ENCODE measurements at places on chromosomes 12 and 14. TPM values are rescaled to one million over a fixed set of nuclear protein-coding genes. Genes with fewer than 3 reads are reported as not detected.
A peak's percentile ranks its signal among the peaks of the same experiment; 100 is the strongest.

GRCh38 chr12:125228519-125229260 lies 163.5 kb downstream of the AACS start:
- DNase-seq: no peak

Gene PPP4R4
- 0.16 TPM for total RNA-seq

- no peak for DNase-seq
Observed at GRCh38 chr14:106179761-106180160, 653.4 kb downstream of the TMEM121 start.

DNA sequence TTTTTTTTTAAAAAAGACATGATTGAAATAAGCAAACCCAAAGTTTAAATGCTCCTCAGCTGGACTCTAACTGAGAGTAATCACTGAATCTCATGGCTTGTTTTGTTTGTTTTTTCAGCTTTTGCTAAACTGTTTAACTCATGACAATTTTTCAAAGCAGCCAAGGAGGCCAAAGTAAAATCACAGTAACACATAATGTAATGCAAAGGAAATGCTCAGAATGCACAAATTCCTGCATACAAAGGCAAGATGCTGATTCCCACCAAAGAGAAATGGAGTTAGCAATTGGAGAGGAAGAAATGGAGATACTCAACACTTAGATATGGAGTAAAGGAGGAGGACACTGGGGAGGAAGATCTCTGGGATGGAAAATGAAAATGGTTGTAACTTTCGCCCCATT lies 126.2 kb upstream of the SOX5 start:
- DNase-seq: no peak

DNA sequence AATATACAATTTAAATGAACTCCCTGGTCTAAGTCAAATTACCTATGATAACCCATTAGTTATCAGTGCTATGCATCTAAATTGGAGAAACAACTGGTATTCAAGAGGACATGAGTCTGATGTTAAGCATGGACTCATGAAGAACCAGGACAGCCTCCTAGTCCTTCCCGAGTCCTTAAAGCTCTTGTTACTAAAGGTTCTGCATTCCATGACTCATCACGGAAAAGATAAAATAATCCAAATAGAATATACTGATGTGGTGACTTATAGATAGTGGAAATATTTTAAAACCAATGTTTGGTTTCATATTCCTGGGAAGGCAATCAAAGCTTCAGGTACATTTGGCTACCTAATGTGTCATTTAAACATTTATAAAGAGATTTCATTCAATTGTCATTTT lies 117.2 kb upstream of the PMCH start:
- no peak for DNase-seq

DNA sequence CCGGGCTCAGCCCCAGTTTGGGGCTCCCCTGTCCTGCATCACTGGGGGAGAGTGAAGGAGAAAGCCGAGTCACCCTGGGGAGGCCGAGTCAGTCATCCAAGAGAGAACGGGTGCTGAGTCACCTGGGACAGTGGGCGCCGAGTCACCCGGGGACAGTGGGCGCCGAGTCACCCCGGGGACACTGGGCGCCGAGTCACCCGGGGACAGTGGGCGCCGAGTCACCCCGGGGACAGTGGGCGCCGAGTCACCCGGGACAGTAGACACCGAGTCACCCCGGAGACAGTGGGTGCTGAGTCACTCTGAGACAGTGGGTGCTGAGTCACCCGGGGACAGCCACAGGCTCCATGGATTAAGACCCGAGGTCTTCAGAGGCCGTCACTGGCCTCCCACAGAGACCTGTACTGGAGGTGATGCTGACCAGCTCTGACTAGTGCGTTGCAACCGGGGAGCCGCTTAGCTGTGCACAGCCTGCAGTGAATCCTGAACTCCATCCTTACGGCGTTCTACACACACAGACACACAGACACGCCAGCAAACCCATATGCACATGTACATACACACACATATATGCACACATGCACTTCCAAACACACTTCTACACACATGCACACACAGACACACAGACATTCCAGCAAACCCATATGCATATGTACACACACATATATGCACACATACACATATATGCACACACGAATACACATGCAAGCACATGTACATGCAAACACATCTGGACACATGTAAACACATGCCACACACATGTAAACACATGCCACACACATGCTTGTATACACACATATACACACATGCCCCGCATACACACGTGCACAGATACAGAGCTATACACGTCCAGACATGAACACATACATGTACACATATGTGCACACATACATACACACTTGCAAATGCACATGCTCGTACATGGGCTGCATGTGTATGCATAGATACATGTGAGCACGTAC lies 64.9 kb upstream of the GALNT9 start:
- peak; percentile 43 for DNase-seq

GRCh38 chr12:14928931-14929330 lies 9.4 kb downstream of the ERP27 start:
- DNase-seq: no peak

Gene LALBA
- not detected for total RNA-seq

DNA sequence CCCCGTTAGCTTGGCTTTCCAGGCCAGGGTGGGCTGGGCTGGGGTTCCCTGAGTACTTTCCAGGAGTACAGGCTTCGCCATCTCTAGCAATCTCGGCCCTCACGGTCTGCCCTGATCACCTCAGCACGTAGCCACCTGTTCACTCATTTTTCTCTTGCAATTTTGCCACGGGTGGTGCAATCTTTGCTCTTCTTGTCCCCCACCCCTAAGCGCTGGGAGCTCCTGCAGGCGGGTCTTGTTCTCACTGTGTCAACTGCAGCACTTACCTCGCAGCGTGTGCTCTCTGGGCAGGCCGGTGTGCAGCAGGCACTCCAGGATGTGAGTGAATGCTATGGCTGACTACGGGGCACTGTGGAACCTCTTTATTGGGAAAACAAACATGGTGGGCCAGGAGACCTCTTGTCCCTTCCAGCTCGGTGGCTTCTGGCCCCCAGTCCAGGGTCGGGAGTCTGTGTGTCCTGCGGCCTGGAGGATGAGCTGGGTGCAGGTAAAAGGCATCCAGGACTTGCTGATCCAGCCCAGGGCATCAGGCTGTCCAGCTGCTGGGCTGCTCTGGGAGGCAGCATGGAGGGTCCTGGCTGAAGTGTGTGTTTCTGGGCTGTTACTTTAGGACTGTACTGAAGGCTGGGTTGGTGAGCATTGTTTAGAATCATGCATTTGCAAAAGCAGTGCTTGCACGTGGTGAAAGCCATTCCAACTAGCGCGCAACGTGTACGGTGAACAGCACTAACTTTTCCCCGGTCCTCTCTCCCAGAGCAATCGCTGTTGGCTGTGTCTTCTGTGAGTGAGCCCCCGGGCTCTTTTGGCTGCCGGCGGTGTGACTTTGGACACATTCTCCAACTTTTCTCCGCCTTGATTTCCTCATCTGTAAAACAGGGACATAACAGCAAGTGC lies 1.5 kb upstream of the ULK1 start:
- DNase-seq: peak; percentile 53

Gene LYZ
- 49.2 TPM for total RNA-seq

- DNase-seq: no peak
Observed at GRCh38 chr14:85010186-85010585, 519.8 kb upstream of the FLRT2 start.

DNA sequence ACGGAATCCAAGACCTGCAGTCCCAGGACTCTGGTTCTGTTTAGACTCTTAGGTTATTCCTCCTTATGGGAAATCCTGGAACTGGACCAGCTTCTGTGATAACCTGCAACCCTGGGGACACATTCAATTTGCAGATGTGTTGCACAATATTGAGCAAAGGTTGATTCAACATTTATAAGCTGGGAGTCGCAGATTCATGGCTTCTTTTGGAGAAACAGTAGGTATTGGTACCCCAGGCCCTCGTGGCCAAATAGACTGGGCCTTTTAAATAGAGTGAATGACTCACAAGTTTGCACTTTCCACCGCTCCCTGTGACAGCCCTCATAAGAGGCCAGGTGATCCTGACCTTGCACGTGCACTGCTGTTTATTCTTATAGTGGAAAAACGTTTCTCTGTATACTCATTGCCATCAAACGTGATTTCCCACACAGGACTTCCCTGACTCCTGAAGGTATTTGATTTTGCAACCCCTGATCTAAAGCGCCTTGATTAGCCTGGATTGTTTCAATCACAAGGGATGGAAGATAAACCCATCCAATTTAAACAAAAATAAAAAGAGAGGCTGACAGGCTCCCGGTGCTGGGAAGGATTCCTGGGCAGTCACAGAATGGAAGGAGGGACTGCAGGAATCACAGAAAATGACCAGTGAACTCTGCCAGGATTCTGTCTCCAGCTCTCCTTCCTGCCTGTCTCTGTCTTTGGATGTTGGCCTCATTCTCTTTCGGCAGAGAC lies 98.0 kb downstream of the VCPKMT start:
- no peak for DNase-seq

Gene ST8SIA1
- 3.6 TPM for total RNA-seq

Gene MYO1H
- total RNA-seq: 0.16 TPM

DNA sequence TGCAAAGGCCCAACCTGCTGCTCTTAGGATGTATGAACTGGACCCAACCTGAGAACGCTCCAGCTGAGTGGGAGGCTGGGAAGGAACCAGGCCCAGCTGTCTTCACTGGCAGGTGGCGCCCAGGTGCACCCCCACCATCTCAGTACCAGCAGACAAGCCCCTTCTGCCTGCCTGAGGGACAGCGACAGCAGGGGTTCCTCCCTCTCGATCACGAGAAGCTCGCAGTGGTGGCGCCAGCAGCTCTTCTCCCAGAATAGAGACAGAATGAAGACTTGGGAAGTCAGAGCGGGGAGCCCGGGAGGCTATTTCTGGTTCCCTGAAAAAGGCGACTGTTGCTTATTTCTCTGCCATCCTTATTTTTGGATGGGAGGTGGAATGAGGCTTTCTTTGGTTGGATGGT lies 46.5 kb downstream of the CHGA start:
- DNase-seq: no peak

- DNase-seq: peak; percentile 94
Observed at GRCh38 chr14:69013943-69014782, 35.1 kb upstream of the ACTN1 start.

Gene C12orf56
- total RNA-seq: not detected

DNA sequence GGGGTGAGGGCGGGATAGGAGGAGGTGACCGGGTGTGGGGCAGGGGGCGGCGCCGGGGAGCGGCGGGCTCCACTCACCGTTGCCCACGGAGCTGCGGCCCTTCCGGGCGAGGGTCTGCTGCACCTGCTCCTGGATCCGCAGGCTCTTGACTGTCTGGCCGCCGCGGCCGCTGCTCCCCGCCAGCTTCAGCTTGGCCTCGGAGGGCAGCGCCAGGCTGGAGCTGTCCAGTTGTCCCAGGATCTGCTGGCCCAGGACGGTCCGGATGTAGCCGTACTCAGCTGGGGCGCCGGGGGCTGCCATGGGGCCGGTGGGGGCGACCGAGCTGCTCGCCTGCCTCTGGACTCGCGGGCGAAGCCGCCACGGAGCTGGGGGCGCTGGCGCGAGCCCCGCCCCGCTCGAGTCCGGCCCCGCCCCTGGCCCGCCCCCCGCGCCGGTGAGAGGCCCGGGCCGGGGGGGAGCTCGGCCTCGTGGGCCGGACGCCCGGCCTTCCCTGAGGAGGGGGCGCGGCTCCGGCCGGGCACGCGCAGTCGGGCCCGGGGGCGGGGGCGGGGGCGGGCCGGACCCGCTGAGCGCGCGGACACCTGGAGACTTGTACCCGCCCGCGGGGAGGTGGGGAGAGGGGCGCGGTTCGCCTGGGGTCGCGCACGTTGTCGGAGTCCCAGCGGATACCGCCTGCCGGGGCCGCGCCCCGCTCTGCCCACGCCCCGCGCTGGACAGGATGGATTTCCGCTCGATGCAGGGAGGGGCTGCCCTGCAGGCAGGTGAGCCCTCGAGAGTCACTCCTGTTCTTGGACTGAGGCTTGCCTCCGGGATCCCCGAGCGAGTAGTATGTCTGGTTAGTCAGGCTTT lies at the start of gene PKP2:
TSS of gene PKP2 (minus strand) at position 346 of the 849 bp plus-strand sequence. CDS start at position 300, 46 bp downstream.
- DNase-seq: peak; percentile 75

Gene NEUROD4
- total RNA-seq: not detected

Gene PKP2
- total RNA-seq: 378 TPM

Gene SPRYD3
- 41.0 TPM for total RNA-seq

Gene VWF
- 244 TPM for total RNA-seq

Gene TRPV4
- total RNA-seq: 0.32 TPM

- DNase-seq: no peak
Observed at GRCh38 chr14:69378274-69378673, 19.8 kb downstream of the ERH start.

DNA sequence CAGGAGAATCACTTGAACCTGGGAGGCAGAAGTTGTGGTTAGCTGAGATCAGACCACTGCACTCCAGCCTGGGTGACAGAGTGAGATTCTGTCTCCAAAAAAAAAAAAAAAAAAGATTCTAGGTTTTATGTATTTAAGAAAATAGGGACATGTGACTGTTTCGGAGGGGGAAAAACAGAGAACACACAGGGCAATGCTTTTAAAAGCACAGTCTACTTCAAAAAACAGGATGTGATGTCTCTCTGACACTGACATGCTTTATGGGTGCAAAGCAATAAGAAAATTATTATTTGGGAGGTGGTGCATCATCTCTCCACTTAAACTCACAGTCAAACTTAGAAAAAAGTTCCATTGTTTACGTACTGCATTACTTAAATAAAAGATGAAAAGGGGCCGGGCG lies 28.7 kb downstream of the CLIP1 start:
- DNase-seq: no peak

Gene ASIC1
- total RNA-seq: 2.2 TPM

GRCh38 chr12:125330645-125331341 lies 265.6 kb downstream of the AACS start:
- peak; percentile 79 for DNase-seq

DNA sequence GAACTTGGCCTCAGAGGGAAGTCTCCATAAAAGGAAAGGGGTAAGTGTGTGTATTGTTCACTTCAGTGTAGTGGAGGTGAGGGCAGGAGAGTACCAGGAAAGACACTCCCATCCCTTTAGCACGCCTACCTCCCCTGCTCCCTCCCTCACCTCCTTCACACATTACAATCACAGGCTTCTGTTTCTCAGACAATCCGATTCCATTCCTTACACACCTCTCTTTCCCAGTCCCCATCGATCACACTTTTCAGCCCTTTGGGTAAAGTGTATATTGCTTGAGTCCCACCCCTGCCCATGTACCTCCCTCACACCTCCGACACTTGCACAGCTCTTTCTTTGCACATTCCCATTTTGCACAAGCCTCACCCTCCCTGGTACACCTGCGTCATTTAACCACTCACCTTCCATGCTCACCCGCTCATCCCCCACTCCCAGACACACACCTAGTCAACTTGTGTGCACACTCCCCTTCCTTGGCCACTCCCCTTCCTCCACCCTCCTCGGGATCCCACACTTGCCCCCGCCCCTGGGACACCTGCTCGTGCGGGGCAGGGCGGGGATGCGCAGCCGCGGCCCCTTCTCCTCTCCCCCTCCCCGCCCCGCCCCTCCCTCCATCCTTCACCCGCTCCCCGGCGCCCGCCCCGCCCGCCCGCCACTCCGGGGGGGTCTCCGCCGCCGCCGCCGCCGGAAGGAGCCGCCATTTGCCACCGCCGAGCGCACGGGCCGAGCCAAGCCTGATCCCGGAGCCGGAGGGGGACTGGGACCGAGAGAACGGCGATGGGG lies at the start of gene MARCHF9:
TSS of gene MARCHF9 (plus strand) at position 693 of the 783 bp plus-strand sequence. CDS start 426 bp downstream, outside the sequence.
- no peak for DNase-seq

Gene SLC25A47
- not detected for total RNA-seq

GRCh38 chr12:104011253-104011652 lies 38.7 kb downstream of the GLT8D2 start:
- DNase-seq: no peak

GRCh38 chr14:44165936-44166335 lies 341.1 kb downstream of the FSCB start:
- no peak for DNase-seq

GRCh38 chr14:94451091-94451771 lies 1.4 kb downstream of the SERPINA11 start:
- no peak for DNase-seq

Gene PNMA1
- 14.9 TPM for total RNA-seq

- DNase-seq: no peak
Observed at GRCh38 chr14:23562822-23563472, 4.6 kb downstream of the AP1G2 start.

Gene PTPRQ
- total RNA-seq: 0.70 TPM

Gene KRT83
- total RNA-seq: not detected

Measured in Right ventricle myocardium inferior (tissue), 1 donor.